ENCODE measurements at places on chromosomes 6 and 20.

DNA sequence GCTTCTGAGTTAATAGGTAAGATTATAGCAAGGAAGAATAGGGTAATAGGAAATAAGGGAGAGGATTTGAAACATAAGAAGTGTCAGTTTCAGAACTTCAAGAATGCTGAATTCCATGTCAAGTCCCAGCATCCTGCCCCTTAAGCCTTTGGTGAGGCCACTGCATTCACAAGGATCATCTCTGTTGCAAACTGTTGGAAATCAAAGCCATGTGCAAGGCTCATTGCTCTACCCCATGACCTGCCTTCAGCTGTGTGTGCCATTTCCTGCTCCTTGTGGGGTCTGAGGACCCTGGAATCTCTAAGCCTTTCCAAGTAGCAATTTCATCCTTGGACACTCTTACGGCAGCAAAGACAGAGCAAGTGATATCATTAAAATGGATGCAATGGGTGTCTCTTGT lies 203.0 kb downstream of the CDC5L start:
- no peak for DNase-seq

GRCh38 chr6:43355862-43356590 lies 13.4 kb downstream of the ZNF318 start:
- DNase-seq = peak; percentile 45

GRCh38 chr20:2755451-2756055 lies 44.9 kb downstream of the CPXM1 start:
- no peak for DNase-seq

GRCh38 chr6:2984738-2985406 lies 13.5 kb upstream of the SERPINB6 start:
- no peak for DNase-seq

DNA sequence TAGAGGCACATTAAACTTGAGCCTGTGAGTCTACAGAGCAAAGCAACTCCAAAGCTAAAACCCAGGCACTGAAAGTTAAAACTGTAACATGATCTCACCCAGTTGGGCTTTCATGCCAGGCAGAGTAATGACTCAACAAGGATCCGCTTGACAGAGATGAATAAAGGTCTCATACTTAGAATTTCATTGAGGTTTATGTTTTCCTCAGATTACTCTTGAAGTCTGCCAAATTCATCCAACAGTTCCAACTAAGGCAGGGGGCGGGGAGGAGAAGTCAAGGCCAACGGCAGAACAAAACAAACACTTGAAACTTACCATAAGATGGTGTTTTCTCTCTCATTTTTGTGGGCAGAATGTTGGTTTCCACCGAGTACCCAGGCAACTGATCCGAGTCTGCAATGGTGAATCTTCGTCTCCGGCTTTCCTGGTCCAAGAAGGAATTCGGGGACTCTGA lies 54.0 kb upstream of the IPCEF1 start:
- DNase-seq = peak; percentile 86

GRCh38 chr6:109322825-109323224 lies 59.4 kb downstream of the CD164 start:
- peak; percentile 78 for DNase-seq

DNA sequence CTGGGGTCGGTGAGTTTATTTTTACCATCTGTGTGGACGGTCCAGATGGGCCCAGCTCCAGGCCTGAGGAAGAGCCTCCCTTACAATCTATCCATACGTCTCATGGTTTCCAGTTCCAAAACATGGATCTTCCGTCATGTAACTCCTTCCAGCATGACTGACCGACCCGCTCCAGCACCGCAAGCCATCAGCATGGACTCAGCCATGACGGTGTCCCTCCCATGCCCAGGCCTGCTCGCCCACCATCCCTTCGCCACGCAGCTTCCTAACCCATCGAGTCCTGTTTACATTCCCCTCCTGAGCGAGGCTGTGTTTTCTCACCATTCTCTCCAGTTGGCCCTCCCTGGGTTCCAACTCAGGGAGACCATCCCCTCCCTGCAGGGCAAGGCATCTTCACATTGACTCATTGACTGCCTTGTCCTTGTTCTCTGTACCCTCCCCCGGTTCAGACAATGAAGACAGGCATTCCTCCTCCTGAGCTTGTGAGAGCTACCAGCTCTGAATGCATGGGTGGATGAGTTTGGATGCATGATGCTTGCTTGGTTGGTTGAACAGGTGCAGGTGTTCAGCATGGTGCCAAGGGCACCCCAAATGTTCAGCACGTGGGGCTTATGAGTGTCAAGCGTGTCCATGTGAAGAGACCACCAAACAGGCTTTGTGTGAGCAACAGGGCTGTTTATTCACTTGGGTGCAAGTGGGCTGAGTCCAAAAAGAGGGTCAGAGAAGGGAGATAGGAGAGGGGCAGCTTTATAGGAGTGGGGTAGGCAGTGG lies 235.8 kb downstream of the SMOC2 start:
- DNase-seq = no peak

GRCh38 chr6:53377289-53377688 lies 28.5 kb upstream of the ELOVL5 start:
- DNase-seq = no peak
